Activated T-cell treated with anti-CD3 and anti-CD28 coated beads, Interleukin-2, amount 50 U/mL, for 48 hours (primary cell): ENCODE measurements at places on chromosomes 2 and 18.

- no peak for DNase-seq
These were observed 466.1 kb upstream of the MC4R start for GRCh38 chr18:60838677-60839076.

GRCh38 chr2:47272905-47273758 is 118.0 kb upstream of the STPG4 start:
- DNase-seq, result no peak

DNA sequence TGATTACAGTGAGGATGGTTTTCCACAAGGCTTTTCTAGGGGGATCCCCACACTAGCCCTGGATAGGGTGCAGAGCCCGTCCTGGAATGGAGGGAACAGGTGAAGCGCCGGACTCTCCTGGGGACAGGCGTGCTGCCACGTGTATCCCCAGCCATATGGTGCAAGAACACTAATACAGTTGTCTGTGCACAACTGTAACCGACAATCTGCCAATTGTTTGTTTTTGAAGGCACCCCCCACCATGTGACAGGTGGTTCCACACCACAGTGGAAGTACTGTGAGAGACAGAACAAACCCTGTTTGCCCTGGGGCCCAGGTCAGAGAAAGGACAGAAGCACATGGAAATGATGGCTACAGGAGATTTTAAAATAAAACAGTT is 52.9 kb downstream of the MYCN start:
- DNase-seq, result no peak

- DNase-seq, result no peak
These were observed 142.2 kb downstream of the MAP2 start for GRCh38 chr2:209565896-209566582.

GRCh38 chr2:176725873-176726645 is 456.8 kb downstream of the MTX2 start:
- no peak for DNase-seq

DNA sequence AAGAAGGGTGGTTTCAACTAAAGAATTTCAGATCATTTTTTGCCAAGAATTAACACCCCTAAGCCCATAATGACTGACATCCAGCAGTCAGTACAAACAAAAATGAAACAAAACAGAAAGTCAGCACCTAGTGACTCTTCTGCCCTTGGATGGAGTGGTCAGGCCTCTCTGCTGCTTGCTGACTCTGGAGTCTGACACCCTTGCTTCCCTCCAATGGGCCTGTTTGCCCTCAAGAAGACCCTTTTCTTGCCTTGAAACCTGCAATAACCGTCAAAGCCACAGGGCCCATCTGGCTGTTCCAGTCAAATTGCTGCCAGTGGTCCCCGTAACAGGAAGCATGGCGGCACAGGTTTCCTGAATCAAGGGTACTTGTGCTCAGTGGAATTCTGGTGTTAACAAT is 27.2 kb upstream of the CYTIP start:
- DNase-seq, result no peak

- no peak for DNase-seq
These were observed 5.9 kb upstream of the RHBDD1 start for GRCh38 chr2:226829721-226830631.
